NB4 (cell line): ENCODE measurements at places on chromosomes 3 and 15.

DNA sequence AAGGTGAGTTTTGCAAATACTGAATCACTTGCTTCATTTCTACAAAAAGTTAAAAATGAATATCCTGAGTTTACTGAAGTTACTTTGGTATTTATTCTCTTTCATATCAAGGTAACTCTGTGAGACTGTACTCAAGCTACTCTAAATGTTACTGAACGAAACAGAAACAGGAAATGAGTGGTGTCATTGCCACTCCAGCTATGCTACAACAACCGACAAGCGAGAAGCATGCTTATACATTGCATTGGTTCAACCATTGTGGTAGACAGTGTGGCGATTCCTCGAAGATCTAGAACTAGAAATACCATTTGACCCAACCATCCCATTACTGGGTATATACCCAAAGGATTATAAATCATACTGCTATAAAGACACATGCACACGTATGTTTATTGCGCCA lies 313.2 kb upstream of the THBS1 start:
- DNase-seq: no peak

DNA sequence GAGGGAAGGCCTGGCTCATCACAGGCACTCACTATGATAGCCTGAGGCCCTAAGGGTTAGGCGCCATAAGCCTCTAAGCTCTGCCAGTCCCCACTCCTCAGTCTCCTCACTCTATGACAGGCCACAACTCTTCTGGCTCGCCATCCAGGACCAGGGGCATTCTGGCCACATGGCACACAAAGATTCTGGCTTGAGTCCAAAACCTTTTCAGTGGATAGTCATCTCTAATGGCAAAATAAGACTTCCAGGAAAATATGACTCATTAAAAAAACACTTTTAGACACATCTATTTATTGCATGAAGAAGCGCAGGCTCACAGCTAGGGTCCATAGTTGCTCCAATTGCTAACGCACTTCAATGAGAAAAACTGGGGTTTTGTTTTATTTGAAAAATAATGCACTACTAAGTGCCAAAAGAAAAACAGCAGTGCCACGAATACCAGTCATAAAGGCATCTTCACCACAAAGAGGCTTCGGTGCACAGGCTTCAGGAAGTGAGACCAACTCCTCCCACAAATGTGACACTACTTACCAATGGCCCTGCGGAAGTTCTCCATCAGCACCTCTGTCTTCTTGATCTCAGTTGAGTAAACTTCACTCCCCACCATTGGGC lies 11.1 kb downstream of the RUVBL1 start:
- DNase-seq: no peak

DNA sequence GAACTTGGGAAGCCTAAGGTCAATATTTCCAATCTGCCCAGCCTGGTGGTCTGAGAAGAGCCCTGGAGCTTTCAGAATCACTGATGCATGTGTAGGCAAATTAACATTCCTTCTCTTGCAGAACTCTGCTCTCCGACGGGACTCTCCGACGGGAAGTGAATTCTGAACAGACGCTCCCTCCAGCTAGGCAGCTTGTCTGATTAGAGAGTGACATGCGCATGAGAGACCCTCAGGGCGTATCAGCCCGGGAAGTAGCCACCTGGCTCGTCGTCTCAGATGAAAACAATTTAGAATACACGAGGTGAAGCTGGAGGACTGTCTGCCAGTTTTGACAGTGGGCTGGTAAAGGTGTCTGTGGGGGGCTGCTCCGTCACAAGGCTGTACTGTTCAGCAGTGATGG lies 103.1 kb downstream of the DGKG start:
- DNase-seq: no peak

- no peak for DNase-seq
These were observed 5.9 kb downstream of the ZSCAN2 start for GRCh38 chr15:84606653-84607120.

DNA sequence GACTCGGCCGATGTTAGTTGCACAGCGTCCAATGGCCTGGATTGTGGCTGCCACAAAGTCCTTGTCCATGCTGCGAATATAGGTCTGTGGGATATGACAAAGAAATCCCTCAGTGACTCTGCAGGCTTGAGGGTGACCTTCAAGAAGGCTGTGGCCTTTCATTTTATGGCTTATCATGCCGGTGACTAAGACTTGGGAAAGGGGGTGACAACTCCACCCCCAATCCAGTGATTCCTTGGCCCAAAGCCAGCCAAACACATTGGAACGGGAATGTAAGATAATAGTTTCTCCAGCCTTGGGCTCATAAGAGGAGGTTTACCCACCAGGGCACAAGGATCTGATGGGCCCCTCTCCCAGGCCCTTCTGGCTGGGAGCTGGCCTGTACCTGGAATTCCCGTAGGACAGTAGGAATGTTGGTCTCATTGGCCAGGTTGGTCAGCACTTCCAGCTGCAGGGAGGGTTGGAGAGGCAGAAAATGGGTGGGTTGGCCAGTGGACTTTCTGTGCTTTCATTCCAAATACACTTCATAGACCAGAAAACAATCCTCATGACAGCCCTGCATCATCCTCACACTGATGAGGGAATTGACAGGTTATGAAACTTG lies 30.7 kb upstream of the CPEB1 start:
- DNase-seq: no peak
